ENCODE measurements at places on chromosomes 2 and 18.

GRCh38 chr2:15271941-15272542 is 289.1 kb downstream of the NBAS start:
- no peak for DNase-seq

GRCh38 chr2:231037731-231038482 is 584 bp downstream of the C2orf72 start:
- no peak for DNase-seq

- DNase-seq: no peak
Observed at GRCh38 chr2:215423234-215423633, 12.6 kb downstream of the FN1 start.

DNA sequence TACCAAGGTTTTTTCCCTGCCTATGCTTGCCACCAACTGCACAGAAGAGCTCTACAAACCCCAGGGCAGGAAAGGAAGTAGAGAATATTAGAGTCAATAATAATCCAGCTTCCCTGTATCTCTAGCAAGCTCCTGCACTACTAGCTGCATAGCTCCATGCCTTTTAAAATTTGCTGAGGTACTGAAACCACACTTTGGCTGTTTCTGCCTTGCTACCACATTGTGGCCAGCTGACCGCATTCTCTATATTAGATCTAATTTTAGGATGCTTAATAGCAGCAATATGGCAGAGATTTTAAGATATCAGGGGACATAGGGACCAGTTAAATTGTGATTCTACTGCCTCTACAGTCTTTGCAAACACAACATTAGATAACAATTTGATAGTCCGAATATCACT is 534.6 kb downstream of the MBD2 start:
- no peak for DNase-seq

DNA sequence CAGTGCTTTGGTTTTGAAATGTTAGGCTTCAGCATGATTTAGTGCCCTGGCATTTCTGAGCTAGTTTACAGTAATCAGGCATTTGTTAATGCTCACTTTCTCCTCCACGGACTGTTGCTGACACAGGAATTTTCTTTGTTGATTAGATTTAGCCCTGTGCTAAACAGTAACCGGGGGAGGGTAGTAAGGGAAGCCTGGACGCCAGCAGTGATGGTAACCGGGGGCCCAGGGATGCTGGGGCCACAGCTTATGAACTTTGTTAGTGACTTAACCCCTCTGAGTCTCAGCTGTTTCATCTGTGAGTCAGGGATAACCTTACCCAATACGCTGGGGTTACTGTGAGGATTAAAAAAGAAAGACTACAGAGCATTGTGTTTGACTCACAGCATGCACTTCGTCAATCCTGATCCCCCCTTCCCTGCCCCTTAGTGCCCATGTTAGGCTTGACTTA is 33.5 kb downstream of the KLHL29 start:
- DNase-seq: peak; percentile 60

GRCh38 chr2:184455624-184456023 is 142.7 kb upstream of the ZNF804A start:
- DNase-seq: no peak
